Activated CD4-positive, alpha-beta T cell treated with anti-CD3 and anti-CD28 coated beads for 24 hours (primary cell): ENCODE measurements at places on chromosomes 16 and 17.

DNA sequence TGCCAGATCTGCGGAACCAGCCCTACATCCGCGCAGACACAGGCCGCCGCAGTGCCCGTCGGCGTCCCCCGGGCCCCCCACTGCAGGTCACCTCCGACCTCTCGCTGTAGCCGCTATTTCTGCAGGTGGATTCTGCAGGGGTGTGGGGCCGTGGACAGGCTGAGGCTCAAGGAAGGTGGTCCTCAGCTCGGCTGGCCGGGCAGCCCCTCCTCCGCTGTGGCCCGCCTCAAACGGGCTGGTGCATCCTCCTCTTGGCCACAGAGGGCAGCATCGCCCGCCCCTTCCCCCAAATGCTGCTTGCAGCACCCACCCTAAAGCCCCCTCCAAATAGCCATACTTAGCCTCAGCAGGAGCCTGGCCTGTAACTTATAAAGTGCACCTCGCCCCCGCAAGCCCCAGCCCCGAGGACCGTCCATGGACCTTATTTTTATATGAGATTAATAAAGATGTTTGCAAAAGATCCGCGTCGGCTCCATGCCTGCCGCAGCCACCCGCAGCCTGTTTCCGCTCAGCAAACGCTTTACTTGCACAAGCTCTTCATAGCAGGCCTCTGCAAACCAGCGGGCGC, 14.9 kb downstream of the SPATA32 start:
- no peak for DNase-seq

DNA sequence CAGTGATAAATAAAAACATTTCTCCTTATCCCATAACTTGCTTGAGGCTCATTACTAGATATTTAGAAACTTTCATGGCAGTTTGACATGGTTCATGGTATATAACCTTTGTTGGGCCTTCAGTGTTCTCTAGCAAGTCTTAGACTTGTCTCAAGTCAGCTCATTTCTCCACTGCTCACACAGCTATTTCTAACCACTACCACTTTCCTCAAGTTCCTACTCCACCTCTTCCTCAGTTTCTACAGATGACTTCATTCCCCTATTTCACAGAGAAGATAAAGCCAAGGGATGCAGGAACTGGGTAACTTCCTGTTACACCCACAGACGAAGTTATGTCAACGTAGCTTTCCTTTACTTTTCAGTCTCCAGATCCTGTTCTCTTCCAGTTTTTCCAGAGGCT, 23.2 kb downstream of the NLK start:
- DNase-seq = no peak

- DNase-seq = no peak
Observed at GRCh38 chr16:79395591-79395990, 204.9 kb downstream of the MAF start.

- peak; percentile 28 for DNase-seq
Observed at GRCh38 chr17:49646391-49647255, 31.3 kb downstream of the SPOP start.

DNA sequence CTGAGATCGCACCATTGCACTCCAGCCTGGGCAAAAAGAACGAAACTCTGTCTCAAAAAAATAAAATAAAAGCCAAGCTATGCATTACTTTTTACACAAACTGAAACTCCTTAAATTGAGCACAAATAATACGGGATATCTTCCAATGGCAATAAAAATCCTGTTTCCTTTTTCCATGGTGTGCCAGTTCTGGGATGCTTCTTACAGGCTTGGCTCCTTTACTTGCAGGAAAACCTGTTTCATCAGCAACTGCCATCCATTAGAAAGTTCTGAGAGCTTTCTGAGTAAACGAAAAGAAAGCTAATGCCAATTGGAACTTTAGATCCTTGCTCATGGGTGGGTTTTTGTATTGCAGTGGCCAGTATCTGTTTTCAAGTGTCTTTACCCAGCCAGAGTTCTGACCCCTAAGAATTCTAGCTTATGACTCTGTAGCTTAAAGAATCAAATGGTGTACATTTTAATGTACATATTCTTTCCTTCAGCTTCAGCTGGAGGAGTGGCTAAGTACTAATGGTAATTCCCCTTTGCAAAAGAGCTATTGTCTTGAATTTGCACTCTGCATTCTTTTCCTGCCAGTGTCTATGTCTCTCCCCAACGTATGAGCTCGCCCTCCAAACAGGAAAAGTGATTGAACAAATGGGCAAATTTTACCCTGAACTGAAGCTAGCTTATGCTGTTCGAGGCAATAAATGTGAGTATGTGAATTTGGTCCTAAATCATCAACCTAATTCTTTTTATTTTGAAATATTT, 21.5 kb upstream of the DDX19A start:
- no peak for DNase-seq

- DNase-seq = no peak
Observed at GRCh38 chr16:35255186-35255803, 1795.9 kb downstream of the TP53TG3F start.

- DNase-seq = no peak
Observed at GRCh38 chr17:1820528-1821252, 9.0 kb downstream of the SMYD4 start.

DNA sequence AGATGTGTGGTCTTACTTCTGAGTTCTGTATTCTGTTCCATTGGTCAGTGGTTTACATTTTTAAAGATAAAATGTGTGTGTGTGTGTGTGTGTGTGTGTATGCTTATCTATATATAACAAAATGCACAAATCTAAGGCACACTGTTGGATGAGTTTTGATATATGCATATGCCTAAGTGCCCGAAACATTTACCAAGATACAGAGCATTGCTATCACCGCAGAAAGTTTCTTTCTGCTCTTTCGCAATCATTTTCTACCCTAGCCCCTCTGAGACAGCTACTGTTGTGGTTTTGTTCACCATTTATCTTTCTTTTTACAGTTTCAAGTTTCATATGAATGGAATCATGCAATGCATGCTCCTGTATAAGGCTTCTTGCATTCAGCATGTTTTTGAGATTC, 97.0 kb downstream of the MRTFB start:
- no peak for DNase-seq

- DNase-seq = no peak
Observed at GRCh38 chr16:52837251-52837650, 215.4 kb downstream of the CHD9NB start.

DNA sequence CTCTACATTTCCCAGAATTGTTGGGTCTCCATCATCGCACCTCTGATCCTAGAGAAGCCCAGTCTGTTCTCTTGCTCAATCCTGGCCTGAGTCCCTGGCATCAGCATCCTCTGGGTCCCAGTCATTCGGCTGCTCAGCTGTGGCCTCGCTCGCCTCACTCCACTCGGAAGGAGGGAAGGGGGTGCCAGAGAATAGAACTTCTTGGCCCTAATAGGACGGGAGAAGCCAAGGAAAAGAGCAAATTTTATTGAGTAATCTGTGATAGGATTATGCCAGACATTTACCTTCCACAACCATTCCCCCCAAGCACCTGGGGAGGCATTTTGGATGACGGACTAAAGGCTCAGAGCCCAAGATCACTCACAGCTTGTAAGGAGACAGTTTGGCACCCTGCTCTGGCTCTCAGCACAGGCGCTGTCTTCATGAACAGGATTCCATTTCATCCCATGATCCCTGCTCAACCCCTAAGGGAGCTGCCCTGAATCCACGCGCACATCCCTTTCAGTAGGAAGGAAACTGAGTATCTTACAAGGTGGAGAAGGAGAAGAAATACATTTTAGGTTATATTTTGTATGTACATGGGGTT, 498 bp upstream of the CLEC10A start:
- no peak for DNase-seq

DNA sequence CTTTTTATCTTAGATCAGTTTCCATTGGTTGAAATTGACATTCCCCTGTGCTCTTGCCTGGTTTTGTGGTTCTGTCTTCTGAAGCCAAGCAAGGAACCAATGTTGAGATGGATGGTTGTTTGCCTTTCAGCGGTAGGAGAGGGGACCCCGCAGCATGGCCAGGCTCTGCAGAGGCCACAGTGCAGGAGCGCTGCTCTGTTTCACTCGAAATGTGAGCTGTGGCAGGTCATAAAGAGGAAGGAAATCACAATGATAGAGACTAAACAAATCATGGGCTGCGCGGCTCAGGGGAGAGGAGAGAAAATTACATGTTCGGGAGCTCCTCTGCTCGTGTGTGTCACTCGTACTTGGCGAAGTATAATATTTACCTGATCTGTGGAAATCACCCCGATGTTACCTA, 148.2 kb downstream of the SNX29 start:
- DNase-seq = no peak

GRCh38 chr17:41491476-41491875, 1.8 kb upstream of the KRT36 start:
- DNase-seq = no peak

DNA sequence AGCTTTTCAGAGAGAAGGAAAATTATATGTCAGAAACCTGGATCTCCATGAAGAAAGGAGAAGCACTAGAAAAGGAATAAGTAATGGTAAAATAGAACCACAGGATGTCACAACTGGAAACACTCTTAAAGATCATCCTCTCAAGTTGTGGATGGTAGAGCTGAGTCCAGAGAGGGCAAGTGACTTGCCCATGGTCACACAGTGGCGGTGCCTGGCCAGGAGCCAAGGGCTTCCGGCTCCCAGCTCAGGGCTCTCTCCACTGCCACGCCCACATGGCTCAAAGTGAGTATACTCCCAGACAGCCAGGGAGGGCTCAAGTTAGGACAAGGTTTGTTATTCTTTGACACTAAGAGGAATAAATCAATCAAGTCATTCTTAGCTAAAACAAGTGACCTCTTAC, 159.8 kb downstream of the COPRS start:
- no peak for DNase-seq

GRCh38 chr17:45371414-45372324, 54.8 kb upstream of the MAP3K14 start:
- no peak for DNase-seq

- DNase-seq = no peak
Observed at GRCh38 chr17:65542067-65542466, 19.4 kb downstream of the AXIN2 start.

DNA sequence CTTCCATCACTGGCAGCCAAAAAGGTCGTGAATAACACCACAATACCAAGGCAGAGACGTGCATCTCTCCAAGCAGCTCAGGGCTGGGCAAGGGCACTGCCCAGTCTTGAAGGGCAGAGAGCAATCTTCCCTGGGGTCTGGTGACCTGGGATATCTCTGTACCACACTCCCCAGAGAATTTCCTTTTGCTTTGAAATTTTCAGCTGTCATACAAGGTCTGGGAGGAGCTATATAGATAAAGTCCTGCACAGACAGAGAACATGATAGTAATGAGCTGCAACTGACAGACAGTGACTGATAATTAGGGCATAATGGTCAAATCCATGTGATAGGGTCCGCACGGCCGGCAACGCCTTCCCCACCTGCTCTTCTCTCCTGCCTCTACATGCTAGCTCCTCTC, 68.2 kb downstream of the DYNLRB2 start:
- no peak for DNase-seq

DNA sequence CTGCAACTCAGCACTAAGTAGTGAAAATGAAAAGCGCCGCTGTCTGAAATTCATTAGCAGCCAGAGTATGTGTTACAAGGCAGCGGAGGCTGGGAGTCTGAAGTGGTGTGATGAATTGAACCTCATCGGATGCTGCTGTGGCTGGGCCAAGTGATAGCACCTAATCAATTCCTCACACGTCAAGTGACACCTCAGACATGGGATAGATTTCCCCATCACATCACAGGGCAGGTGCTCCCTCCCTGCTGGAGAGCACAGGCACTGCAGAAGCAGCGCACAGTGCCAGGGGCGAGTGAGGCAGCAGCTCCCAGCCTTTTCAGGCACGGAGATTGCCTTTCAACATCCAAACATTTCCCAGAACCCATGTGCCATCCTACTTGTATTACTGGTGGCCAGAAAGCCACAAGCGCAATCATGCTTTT, 32.2 kb downstream of the DRC3 start:
- DNase-seq = no peak

DNA sequence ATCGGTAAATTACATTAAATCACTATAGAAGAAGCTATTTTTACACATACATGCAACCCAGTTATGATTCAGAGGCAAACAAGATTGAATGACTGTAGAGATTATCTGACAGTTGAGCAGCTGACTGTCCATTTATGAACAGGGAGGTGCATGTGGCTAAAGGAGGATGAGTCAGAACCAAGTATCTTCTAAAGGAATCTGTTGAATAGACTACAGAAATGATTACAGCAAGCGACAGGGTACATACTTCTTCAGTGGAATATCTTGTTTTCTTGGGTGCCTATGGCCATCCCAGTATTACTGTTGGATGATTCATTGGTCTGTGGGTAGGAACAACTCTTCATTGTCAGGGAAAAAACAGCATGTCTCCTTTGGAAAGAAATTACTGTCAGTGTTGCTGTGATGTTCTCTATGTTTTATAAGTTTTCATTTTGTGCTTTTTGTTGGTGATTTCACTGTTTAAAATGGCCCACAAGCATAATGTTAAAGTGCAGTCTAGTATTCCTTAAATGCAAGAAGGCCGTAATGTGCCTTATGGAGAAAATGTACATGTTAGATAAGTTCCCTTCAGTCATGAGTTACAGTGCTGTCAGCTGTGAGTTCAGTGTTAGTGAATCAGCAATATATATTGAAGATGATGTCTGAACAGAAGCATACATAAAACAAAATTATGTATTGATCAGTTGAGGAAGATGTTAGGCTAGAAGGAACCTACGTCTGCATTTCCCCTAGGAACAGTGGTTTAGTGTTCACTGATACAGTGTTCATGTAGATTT, 27.0 kb downstream of the CBFB start:
- no peak for DNase-seq

- no peak for DNase-seq
Observed at GRCh38 chr17:59846394-59847165, 46.2 kb downstream of the TUBD1 start.

DNA sequence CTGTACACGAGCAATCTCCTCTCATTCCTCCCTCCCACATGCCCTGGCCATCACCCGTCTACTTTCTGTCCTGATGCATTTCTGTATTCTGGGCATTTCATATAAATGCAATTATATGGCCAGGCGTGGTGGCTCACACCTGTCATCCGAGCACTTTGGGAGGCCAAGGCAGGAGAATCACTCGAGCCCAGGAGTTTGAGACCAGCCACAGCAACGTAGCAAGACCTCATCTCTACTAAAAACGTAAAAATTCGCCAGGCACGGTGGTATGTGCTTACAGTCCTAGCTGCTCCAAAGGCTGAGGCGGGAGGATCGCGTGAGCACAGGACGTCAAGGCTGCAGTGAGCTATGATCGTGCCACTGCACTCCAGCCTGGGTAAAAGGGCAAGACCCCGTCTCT, 4.8 kb downstream of the MEAK7 start:
- DNase-seq = no peak

DNA sequence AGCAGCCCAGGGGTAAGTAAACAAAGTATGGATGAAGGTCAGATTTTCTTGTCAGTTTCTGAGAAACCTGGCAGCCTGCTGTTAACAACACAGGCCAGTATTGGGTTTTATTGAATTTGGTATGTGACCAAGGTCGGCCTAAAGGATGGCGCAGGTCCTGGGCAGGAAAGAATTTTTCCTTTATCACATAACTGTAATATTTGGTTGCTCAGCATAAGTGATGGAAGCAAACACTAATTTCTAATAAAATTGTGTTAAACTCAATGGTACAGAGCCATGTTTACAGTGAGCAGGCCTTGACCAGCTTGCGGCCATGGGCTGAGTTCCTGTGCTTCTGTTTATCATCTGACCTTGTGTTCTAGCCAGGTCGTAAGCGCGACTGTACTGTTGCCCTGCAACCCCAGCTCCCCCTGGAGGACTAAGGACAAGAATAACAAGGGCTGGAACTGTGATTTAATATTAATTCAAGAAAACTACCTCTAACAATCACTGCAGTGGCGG, 10.5 kb downstream of the POLDIP2 start:
- DNase-seq = no peak

GRCh38 chr17:40341808-40342503, 22.6 kb downstream of the GJD3 start:
- no peak for DNase-seq

- DNase-seq = peak; percentile 33
Observed at GRCh38 chr16:4273858-4274311, 1.1 kb upstream of the TFAP4 start.
